Cerebellar cortex (tissue), 1 donor: ENCODE measurements at places on chromosomes 7 and 10.

DNA sequence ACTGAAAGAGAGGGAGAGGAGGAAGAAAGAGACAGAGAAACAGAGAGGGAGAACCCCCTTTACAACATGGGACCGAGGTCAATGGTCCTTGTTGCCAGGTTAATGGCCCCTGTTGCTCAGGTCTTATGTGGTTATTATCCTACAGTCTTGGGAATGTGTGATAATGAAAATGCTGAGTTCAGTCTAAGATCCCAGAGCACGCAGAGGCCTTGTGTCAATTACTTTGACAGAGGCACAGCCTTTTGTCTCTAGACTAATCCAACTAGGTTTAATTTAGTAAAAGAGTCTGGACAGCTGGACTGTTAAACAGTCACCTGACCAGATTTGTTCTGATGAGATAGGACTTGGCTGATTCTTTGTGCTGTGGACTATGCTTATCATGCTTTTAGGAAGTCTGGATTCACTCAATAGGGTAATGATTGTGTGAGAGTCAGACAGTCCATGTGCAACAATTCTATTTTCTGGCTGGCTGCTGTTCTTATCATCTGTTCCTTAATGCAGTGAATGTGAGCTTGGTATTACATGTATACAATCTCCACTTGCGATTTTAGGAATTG lies 157.4 kb upstream of the MAGI2 start:
- DNase-seq: no peak

- peak; percentile 7 for DNase-seq
These were observed at the start of gene GNG11 for GRCh38 chr7:93921607-93922566. GNG11 (plus strand) TSS chr7:93921735; CDS start chr7:93922138, 403 bp downstream.

DNA sequence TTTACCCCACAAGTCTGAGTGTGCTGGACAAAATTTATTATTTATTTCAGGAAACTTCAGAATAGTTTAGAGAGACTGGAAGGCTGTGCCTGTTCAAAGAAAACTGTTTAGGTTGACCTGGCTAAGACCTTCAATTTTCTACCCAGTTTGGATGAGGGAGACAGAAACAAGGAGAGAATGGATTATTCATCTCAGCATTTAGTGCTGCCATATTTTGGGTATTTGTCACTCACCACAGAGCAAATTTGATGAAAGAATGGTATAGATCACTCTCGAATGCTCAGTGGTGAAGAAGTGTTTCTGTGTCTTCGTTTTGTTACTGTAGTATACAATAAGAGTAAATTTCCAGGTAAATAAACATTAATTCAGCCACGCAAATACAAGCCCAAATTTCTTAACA lies 71.8 kb downstream of the SEMA3C start:
- DNase-seq: no peak

DNA sequence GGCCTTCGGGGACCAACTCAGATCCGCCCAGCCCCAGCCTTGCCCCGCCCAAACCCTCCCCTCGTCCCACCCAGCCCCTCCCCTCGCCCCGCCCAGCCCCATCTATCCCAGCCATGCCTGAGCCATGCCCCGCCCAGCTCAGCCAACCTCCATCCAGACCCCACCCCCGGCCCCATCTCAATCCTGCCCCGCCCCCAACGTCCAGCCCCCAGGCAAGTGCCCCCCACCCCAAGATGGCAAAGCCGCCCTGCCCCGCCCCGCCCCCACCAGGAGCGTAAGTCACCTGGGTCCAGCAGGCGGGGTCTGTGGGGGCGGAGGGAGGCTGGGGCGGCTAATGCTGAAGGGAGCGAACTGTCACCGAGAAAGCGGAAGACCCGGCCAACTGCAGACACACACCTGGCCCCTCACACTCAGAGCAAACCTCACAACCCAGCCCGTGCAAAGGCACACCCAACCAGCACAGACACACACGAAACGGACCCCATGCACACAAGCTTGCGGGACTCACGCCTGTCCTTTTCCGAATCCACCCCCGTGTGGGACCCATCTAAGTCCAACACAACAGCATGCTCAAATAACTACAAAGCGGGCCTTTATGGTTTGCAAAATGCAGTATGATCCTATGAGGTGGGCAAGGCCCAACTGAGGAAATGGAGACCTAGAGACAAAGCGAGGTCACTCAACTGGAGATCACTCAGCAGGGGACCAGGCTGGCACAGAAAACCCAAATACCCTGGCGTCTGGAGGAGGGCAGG lies 11.5 kb upstream of the OGA start:
- no peak for DNase-seq

DNA sequence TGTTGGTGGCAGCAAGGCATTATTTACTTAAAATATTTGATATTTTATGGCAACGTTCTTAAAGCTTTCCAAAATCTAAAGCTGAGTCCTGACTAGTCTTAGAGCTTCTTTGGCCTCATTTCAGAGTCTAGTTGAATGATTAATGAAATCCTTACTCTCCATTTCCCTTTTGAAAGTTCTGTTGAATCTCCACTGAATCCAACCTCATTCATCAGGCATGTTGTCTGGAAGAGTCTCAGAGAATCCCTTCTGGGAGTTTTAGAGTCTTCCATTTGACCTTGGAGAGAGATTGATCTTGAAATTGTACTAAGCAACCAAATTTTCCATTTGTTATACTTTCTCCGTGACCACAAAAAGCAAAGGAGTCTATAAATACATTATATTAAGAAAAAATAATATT lies 198.5 kb upstream of the TMEM196 start:
- DNase-seq: no peak

DNA sequence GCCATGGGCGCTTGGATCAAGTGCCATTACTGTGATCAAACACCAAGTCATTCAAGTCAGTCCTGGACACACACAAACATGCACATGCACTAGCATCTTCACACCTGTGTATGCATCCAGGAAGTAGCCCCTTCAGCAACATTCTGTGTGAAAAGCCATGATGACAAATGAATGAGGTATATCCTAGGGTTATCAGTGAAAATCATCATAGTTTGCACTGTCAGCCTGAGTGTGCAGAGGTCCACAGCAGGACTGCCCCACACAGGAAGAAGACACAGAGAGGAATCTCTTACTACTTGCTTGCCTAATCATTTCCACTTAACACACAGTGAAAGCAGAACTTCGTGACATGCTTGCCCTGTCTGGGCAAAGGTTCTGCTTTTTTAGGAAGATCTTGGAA lies 184.0 kb upstream of the ADO start:
- no peak for DNase-seq
